Nasal cavity respiratory epithelium epithelial cell of viscerocranial mucosa (primary cell): ENCODE measurements at places on chromosomes 16 and 17. TPM values are rescaled to one million over a fixed set of nuclear protein-coding genes. Genes with fewer than 3 reads are reported as not detected.

Gene TMEM114
- total RNA-seq: not detected in 2 replicates

Gene ZACN
- total RNA-seq: not detected in 2 replicates

Gene IL17C
- total RNA-seq: not detected in 2 replicates

Gene PRR35
- total RNA-seq: under 0.01 TPM in 1 of 2 replicates, not detected in the other

Gene KRT33B
- total RNA-seq: 1.1 and 59.1 TPM in 2 replicates

Gene TNP2
- total RNA-seq: not detected in 2 replicates

Gene CCL4
- total RNA-seq: not detected in 2 replicates

Gene OR4D1
- not detected in 2 replicates for total RNA-seq

Gene TEN1
- 12.9 and 20.5 TPM in 2 replicates for total RNA-seq
